ENCODE measurements at places on chromosomes 12 and 14.

DNA sequence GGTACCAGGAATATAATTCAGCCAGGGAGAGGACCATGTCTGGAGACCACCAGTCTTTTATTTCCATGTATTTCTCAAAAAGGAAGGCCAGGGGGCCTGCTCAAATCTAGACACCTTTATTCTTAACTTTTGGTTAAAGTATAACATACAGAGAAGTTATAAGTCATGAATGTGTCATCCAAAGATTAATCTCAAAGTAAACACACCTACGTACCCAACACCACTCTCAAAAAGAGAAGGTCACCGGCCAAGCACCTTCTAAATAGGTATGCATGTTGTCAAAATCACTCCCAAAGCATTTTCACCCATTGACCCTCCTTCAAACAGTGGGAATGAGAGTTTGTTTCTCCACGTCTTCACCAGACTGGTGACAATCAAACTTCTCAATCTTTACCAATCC, 60.0 kb upstream of the FZD10 start:
- DNase-seq: no peak

- no peak for DNase-seq
These were observed 134.6 kb downstream of the OTOGL start for GRCh38 chr12:80233926-80234325.

DNA sequence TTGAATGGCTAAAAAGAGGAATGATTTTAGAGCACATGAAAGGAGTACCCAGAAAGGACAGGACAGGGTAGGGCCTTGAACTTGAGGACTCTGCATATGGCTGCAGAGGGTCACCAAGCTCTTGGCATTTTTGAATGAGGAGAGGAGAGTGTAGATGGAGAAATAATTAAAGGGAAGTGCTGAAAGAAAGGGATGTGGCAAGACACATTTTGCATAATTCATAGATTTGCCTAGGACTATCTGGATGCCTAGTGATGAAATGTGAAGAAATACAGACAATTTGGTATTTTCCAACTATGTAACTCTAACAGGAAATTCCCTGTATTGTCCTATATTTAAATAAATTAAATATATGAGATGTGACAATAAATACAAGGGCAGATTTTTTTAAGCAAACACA, 27.5 kb upstream of the MDM1 start:
- DNase-seq: peak; percentile 22

DNA sequence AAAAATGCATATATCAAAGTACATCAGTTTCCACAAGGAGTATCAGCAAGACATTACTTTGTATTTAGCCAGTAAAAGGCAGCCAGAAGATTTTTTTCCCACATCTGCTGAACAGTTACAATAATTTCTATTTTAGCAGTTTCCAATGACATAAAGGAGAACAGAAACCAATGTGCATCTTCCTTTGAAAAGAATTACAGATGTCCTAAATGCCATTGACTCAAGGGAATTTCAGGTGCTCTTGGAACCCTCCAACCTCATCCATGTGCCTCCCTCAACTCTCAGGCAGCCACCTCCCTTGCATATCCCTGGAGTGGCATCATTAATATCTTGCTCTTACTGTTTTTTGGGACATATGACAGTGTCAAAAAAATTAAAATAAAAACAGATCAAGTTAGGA, 62.2 kb upstream of the ST8SIA1 start:
- DNase-seq: no peak

- DNase-seq: no peak
These were observed 21.7 kb downstream of the GNS start for GRCh38 chr12:64737539-64737938.

DNA sequence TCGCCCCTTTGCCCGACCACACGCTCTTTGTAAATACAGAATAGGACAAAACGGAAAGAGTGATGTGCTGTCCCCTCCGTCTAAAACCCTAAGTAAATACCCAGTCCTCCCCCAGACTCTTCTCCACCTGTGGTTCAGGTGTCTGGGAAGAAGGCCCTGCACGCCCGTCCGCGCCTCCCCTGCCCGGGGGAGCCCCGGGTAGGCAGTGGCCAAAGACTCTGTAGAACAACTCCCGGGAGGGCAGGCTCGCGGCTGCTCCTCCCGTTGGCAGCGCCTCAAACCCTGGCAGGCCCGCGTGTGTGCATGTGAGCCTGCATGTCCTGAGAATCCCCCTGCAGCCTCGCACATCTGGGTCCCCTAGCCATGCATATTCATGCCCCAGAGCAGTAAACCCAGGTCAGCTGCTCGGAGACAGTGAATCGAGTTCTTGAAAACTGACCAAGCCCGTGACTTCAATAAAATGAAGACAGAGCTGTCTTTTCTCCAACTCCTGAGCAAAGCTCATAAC, 165.8 kb downstream of the MON2 start:
- no peak for DNase-seq

DNA sequence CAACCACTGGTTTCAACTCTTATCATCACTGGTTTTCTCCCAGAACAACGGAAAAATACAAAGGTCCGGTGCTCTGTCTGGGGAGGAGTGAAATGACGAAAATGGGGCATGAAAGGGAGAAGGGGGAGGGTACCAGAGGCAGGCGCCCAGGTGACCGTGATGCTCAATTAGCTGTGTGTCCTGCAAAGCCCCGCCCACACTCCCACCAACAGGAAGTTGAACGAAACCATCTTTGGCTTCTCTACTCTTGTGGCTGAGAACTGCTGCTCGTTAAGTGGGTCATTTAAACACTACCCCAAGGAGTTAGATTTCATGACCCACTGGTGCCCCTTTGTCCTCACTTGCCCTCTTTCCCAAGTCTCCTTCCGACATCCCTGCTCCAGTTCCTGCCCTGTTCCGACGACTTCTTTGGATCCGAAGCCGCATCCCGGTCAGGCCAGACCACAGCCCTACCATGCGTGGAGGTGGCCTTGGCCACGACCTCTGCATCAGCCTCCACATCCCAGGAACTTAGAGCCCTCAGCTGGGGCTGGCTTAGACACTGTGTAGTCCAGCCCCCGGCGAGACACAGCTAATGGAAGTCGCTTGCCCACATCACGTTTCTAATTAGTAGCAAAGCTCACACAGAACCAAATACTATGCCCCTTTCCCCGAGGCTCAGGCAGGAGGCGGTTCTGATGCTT, 11.4 kb upstream of the LRTM2 start:
- DNase-seq: no peak

DNA sequence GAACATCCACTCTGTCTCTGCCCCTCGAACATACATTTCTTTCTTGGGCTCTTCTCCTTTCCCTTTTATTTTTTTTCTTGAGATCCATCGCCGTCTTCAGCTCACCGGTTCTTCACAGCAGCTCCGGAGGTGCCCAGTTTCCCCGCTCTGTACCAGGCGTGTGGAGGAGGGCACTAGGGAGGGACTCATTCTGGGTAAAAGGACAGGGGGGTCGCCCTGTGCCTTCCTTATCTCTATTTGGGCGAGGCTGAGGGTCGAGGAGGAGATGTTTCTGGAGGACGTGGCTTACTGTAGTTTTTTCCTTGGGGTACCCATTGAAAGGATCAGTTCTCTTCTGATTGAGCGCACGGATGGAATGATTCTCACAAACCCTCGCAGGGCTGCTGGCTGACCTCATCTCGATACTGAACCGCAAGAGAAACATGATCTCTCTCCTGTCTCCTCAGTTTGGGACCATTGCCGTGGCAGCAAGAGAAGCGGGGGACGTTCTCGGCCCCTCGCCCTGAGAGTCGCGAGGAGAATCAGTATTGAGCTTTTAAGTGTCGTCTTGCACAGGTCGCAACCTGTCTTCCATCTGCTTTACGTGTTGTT, 386 bp downstream of the LIN52 start:
- peak; percentile 35 for DNase-seq

- no peak for DNase-seq
These were observed 123.5 kb upstream of the TRHDE start for GRCh38 chr12:72148709-72149108.

DNA sequence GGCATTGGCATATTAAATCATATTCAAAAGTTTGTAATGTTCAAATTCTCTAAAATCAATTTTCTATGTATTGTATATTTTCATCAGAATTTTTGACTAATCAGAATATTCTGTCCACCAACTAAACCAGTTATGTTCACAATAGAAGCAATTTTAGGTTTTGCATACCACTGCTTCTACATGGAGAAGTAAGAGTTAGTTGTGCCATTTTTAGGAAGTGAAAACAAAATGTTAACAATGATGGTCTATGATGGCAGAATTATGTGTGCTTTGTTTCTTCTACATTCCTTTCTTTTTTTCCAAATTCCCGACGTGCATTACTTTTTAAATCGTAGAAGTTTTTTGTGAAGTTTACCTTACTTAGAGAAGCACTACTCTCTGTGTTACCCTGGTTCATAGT, 29.5 kb downstream of the ABHD12B start:
- no peak for DNase-seq

GRCh38 chr12:102961466-102961855, 4.0 kb downstream of the ASCL1 start:
- DNase-seq: no peak

DNA sequence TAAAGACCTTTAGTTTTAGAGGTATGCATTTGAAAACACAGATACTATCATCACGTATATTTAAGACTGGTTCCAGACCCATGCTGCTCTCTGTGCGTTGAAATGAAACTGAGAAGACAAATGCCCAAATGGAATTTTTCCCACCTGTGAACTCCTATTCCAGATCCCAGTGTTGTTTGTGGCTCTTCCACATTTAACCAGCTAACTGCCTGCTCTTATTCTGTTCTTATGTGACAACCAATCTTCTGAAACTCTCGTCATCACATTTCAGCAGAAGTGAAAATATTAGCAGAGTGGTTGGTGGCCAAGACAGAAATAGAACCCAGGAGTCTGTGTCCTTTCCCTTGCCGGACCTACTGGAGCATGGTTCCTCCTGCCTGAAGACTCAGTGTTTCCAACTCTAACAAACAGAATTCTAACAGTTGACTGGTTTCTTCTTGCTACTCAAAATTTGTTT, 460.2 kb downstream of the RAD51B start:
- no peak for DNase-seq

- no peak for DNase-seq
These were observed 27.1 kb upstream of the CLMN start for GRCh38 chr14:95346820-95347219.

DNA sequence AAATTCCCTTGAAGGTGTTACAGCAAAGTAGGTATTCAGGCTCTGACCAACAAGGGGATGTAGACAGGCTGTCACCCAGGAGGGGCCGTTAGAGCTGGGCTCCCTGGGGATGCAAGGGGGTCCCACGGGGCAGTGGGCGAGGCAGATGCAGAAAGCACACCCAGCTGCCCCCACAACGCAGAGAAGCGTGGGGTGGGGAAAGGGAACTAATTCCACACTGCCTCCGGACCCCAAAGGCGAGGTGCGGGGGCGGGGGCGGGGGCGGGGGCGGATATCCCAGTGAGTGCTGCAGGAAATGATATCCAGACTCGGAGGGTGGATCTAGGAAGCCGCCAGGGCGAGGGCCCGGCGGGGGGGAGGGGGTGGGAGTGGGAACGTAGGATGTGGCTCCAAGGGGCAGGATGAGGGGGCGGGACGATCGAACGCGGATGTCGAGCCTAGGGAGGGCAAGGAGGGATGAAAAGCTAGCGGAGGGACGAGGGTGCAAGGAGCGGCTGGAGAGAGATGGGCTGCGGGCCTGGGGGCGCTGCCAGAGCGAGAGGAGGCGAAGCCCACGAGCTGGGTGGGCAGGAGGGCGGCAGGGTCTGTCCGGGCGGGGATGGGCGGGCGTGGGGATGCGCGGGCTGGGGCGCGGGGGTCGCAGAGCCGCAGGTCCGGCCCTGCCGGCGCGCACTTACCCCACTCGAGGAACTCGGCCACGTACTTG, 874 bp downstream of the CDC42BPB start:
- no peak for DNase-seq

- DNase-seq: no peak
These were observed 11.8 kb downstream of the P2RX7 start for GRCh38 chr12:121144416-121144914.

DNA sequence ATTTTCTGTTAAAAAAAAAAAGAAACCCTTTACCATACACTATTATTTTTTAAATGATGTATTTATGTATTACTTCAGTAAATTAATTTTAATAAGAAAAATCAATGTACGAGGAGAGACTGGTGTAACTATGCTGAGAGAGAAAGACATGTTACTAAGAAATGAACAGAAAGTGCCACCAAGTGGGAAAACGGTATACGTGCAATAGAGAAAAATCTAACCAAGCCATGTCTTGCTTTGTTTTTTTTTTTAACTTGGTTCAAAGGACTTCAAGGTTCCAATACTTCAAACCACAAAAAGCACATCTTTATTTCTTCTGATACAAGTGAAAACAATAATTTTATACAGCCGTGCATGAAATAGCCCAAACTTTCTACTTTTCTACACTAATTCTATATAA, 22.9 kb downstream of the NDUFA12 start:
- DNase-seq: peak; percentile 61

GRCh38 chr12:75656648-75657047, 145.2 kb upstream of the KRR1 start:
- no peak for DNase-seq

GRCh38 chr14:64060199-64060545, 207.4 kb downstream of the SYNE2 start:
- DNase-seq: no peak

GRCh38 chr12:76878899-76879709, at the start of gene CSRP2:
TSS of gene CSRP2 (minus strand) at chr12:76879019. CDS start at chr12:76866260, 12,759 bp downstream.
- peak; percentile 53 for DNase-seq

- no peak for DNase-seq
These were observed 73.9 kb upstream of the TBX5 start for GRCh38 chr12:114479831-114480230.

DNA sequence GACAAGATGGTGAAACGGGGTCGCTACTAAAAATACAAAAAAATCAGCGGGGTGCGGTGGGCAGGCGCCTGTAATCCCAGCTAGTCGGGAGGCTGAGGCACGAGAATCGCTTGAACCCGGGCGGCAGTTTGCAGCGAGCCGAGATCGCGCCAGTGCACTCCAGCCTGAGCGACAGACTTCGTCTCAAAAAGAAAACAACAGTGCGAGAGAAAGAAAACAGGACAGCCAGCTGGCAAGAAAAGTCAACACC, 633 bp upstream of the RNU4-2 start:
- no peak for DNase-seq

DNA sequence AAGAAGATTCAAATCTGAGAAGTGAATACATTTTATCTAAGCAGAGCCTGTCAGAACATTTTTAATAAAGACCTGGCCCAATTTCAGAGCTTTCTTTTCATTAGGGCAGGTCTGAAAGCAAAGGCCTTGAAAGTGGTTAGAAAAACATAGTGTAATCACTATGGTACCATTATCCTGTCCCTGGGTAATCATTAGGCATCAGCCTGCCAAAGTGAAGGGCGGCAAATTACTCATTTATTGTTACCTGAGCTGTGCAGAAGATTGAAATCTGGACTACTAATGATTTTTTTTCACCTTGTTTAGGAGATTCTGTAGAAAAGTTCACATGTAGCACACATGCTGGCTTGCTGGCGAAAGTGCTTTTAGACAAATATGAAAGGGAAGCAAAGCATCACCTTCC, 92.6 kb upstream of the PRKD1 start:
- DNase-seq: no peak

DNA sequence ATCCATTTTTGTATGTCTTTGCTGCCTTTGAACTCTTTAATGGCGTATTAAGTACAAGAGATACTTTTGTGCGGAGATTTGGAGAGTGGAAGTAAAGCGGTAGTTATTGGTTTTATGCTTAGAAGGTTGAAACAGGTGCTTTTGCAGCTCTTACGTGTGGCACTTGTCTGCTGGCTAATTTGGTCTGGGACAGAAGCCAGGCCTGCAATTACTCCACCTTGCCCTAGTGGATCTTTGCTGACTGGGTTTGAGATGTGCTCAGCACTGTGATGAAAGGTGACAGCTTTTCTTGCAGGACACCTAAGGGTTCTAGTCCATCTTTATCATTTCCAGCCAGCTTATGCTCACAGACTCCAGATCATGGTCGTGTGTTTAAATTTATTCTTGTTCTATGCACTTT, 252.5 kb downstream of the RPL10L start:
- DNase-seq: no peak

- DNase-seq: no peak
These were observed 302.8 kb downstream of the FSCB start for GRCh38 chr14:44204061-44204835.
